ENCODE measurements at places on chromosomes 6 and 20.

- no peak for DNase-seq
Measured at GRCh38 chr20:48107560-48107959, 322.3 kb upstream of the SULF2 start.

- DNase-seq, result no peak
Measured at GRCh38 chr6:35765739-35766138, 10.7 kb upstream of the CLPSL2 start.

GRCh38 chr20:61168605-61169004 lies 83.5 kb upstream of the CDH4 start:
- no peak for DNase-seq

DNA sequence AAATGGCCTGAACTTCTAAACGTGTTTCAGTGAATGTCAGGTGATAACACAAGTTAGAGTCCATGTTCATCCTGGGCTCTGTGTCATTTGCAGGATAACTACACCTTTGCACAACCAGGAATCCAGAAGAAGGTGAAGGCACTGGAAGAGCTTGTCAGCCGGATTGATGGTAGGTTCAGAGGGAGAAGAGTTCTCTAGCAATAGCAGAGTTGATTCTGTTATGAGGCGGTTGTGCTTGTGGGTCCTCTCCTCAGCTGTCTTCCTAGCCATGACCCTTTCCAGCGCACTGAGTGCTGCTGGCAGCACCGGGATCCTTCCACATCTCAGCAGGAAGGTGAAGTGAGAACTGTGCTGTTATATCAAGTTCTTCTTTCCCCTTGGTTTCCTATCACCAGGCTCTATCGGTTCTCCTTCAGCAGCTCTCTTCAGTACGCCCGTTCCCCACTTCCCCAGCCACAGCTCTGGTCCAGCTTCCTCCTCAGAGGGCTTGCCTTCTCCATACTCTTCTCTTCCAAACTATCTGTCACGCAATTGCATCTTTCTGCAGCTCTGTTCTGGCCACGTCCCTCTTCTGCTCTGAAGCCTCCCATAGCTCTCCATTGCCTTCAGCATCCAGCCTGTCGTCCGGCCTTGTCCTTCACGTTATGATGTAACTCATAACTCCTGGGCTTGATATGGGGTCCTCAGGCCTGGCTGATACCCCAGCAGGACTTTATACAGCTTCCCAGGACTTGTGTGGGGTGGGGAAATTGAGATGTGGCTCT lies 39.9 kb upstream of the RNF8 start:
- no peak for DNase-seq

DNA sequence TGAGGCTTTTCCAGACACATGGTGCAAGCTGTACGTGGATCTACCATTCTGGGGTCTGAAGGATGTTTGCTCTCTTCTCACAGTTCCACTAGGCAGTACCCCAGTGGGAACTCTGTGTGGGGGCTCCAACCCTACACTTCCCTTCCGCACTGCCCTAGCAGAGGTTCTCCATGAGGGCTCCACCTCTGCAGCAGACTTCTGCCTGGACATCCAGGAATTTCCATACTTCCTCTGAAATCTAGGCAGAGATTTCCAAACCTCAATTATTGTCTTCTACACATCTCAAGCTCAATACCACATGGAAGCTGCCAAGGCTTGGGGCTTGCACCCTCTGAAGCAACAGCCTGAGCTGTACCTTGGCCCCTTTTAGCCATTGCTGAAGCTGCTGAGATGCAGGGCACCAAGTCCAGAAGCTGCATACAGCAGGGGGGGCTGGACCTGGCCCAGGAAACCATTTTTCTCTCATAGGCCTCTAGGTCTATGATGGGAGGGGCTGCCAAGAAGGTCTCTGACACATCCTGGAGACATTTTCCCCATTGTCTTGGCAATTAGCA lies 11.6 kb downstream of the PDSS2 start:
- no peak for DNase-seq

- peak; percentile 91 for DNase-seq
Measured at GRCh38 chr6:5094327-5094726, 9.2 kb downstream of the PPP1R3G start.

GRCh38 chr20:2108987-2109386 lies 7.4 kb downstream of the STK35 start:
- peak; percentile 42 for DNase-seq

DNA sequence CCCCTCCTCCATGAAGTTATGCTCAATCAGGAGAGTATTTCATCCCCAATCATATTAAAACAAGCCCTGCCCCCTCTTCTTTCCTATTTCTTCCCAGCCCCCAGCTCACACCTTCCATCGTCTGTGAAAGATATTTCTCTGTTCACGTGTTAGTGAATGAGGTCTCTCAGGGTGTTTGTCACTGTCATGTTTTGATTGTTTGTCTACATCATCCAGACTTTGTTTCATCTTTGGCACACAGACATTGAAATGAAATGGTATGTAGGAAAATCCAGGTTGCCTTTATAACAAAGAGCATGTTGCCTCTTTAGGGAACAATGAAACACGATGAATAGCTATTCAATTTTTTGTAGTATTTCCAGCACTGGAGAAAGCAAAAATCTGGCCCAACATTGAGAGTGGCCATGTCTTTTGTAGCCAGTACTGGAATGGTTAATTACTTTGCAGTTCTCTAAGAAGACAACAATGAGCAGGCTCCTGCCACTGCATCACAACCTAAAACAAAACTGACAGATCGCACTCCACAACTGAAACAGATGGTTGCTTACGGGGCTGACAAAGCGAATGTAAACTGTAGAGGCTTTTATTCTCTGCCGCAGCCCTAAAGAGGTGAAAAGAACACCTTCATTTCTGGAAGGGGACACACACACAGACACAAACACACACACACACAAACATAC lies 543.6 kb upstream of the CITED2 start:
- no peak for DNase-seq

DNA sequence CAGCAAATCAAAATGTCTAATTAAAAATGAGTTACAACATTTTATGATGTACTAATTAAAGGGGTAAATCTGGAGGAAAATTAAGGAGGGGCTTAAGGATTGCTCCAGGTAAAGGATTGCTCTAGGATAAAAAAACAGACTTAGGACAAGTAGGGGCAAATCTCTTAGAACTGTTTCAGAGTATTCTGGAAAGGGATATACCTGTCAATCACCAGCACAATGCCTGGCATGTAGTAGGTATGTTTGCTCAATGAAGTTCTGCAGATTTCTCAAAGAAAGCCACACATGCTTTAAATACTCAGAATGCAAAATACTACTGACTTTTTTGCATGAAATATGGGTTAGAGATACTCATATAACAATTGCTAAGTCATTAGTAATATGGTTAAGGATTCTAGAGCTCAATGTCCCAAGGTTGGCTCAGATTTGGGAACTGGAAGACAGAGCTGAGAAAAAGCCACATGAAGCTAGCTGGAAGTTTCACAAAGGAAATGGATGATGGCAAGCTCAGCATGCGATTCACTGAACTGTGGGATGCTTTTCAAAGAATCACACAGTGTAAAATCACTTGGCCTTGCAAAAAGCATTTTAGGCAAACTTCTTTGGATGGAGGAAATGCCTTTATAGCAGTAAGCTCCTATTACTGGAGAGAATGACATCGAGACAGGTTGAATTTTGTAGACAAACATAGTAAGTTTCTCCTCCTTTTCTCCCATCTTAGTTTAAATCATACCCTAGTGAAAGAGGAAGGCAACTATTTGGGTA lies 72.8 kb downstream of the MAP3K5 start:
- DNase-seq, result no peak

- DNase-seq, result no peak
Measured at GRCh38 chr6:42279144-42279781, 61.6 kb upstream of the MRPS10 start.

DNA sequence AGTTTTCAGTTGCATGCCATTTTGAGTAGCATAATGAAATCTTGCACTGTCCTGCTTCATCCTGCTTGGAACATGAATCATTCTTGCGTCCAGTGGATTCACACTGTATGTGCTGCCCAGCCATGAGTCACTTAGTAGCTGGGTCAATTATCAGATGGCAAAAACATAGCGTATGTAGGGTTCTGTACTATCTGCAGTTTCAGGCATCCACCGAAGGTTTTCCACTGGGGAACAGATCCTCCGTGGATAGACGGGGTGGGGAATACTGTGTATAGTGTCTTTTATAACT lies 61.4 kb downstream of the IL22RA2 start:
- DNase-seq, result no peak

DNA sequence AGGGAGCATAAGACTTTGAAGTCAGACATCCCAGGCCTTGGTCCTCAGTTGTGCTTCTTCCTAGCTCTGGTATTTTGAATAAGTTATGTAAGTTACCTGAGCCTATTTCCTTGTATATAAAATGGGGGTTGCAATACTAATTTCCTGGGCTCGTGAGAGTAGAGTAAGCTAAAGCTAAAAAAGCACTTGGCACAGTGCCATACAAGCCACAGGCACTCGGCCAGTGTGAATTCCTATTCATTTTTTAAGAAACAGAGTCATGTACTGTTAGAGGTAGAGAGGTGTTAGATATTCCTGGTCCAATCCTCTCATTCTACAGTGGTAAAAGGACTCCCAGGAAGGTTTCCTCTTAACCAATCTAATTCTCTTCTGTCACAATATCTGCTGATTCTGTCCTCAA lies 79.6 kb upstream of the EPB41L1 start:
- no peak for DNase-seq

- DNase-seq, result no peak
Measured at GRCh38 chr6:15615802-15616201, 47.0 kb downstream of the DTNBP1 start.

DNA sequence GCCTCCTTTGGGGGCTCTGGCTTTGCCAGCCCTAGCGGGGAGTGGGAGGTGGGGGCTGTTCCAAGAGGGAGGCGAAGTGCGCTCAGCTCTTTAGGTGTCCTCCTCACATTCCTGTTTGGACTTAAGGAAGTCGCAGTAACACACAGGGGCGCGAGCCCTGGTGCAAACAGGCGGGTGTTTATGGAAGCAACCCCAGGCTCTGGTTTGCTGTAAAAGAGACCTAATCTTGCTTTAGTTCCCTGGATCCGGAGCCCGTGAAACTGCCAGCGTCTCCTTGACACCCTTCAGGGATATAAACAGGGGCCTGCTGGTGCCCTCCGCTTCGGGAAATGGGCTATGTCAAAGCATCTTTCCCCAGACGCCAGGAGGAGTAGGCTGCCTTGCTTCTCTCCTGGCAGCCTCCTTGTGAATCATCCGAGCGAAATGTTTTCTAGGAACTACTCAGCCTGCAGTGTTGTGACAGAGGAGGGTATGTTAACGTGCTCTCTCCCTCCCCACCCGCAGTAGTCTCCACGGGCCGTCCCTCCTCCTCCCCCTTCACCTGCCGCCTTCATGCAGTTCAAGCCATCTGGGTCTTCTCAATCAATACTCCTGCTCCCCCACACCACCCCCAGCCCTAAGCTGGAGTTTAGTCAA lies 168.0 kb upstream of the LRFN2 start:
- DNase-seq, result peak; percentile 13

GRCh38 chr6:7574500-7574899 lies 15.5 kb upstream of the SNRNP48 start:
- no peak for DNase-seq

Measured in AG04450 (cell line).